ENCODE measurements at places on chromosomes 12 and 14.

- peak; percentile 52 for DNase-seq
Measured at GRCh38 chr12:96985515-96986362, 78.7 kb downstream of the NEDD1 start.

- no peak for DNase-seq
Measured at GRCh38 chr14:92033906-92034687, 5.8 kb downstream of the TRIP11 start.

- no peak for DNase-seq
Measured at GRCh38 chr12:64450711-64451486, 1.0 kb upstream of the TBK1 start.

DNA sequence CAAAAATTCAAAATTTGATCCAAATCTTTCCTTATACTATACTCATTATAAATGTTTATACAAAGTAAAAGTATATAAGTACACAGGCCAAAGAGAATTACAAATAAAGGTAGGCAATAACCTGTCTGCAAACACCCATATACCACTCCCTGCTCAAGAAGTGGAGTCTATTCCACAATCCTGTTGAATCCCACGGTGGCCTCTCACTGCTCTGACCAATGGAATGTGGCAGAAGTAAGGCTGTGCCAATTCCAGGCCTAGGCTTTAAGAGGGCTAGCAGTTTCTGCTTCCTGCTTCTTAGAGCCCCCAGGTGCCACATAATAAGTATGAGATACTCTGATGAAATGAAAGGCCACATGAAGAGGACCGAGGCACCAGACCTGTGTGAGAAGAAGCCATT is 79.8 kb upstream of the CFL2 start:
- no peak for DNase-seq

DNA sequence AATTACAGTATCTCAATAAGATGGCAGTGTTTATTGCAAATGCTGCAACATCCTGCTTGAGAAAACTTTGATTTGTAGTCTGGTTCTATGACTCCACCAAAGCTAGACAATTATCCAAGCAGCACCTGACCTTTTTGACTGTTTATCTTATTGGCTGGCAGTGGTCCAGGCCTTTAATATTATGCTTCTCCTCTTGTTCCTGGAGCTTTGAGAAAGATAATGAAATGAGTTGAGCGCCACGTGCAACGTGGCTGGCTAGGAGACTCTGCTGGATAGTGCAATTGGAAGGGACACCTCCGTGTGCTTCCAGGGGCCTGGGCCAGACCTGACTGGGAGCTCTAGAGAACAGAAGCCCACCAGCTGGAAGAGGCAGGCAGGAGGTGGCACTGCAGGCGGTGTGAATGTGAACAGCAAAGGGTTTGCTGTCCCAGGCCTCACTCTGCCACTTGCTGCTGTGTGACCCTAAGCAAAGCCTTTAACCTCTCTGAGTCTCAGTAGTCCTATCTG is 349.3 kb downstream of the CACNA1C start:
- peak; percentile 51 for DNase-seq

- DNase-seq = no peak
Measured at GRCh38 chr12:52020539-52021336, 14.0 kb downstream of the TAMALIN start.

DNA sequence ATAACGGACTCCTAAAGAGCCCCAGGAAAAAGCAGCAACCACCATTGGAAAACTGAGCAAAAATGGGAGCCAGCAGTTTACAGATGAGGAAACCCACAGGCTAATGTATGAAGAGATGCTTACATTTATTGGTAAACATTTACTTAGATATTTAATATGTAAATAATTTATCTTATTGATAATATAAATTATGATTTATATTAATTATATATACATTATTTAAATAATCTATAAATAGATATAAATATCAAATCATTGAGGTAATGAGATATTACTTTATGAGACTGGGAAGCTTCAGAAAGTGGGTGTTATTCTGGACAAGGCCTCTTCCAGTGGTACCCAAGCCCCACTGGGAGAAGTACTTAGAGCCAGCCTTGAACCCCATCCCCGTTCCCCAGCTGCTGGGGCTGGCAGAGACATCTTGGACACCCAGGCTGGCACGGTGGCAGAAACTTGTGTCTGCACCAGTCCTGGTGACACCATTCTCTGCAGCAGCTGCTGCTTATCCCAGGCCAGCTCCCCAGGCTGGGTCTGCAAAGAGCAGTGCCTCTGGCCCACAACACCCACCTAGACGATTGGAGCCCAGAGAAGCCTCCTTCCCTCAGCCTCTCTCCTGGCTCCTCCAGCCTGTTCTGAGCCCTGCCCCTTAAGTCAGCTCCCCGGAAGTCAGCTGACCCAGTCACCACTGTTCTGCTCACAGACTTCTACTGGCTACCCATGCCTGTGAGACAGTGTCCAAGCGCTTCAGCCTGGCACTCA is 25.9 kb downstream of the ISCA2 start:
- no peak for DNase-seq

GRCh38 chr12:560691-561390 is 101.1 kb downstream of the B4GALNT3 start:
- no peak for DNase-seq

GRCh38 chr12:54075974-54076373 is 22.3 kb downstream of the HOXC4 start:
- DNase-seq = no peak

DNA sequence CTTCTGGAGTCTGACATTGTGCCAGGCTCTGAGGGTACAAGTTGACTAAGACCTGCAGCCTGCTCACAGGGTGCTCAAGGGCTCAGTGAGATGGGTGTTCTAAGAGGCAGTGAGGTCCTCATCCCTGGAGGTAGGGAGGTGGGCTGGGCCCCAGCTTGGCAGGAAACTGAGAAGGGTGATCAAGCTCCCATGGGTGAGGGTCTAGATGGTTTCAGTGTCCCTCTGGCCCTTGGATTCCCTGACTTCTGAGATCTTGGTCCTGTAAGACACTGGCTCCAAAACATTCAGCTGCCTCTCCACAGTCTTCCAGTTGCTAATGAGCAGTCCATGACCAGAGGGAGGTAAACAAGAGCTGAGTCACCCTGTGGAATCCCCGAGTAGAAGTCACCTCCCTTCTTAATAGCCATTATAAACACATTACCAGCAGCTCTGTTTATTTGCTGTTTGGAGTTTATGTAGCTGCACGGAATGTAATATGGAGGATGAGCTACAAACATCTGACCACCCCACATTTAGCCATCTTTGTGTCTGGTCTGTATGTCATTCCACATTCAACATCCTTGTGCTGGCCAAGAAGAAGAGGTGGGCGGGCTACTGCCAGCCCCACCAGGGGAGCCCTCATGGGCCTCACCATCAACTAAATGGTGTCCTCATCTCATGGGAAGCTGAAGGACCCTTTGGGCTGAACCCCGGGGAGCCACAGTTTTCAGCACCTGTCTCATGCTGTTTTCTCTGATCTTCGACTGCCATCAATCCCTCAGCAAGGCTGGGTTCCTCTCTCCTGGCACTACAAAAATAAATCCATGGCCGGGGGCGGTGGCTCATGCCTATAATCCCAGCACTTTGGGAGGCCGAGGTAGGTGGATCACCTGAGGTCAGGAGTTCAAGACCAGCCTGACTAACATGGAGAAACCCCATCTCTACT is 37.2 kb upstream of the BDKRB2 start:
- DNase-seq = no peak

DNA sequence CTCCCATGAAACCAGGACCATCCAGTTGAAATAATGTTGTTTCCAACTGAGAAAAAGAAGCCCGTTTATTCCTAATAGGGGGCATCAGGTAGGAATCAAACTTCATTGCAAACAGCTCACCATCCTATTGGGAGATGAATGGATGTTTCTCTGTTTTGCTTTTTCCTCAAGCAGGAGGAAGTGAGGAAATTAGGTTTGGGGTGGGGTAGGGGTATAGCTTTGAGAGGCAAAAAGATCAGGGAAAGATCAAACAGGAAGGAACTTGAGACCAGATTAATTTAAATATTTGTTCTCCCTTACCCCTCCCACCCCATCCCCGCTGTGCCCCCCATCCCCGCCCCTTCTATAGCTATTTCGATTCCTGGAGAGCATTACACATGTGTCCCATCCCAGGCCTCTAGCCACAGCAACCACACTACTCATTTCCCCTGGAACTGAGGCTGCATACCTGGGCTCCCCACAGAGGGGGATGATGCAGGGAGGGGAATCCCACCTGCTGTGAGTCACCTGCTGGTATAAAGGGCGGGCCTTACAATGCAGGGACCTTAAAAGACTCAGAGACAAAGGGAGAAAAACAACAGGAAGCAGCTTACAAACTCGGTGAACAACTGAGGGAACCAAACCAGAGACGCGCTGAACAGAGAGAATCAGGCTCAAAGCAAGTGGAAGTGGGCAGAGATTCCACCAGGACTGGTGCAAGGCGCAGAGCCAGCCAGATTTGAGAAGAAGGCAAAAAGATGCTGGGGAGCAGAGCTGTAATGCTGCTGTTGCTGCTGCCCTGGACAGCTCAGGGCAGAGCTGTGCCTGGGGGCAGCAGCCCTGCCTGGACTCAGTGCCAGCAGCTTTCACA is at the start of gene IL23A:
Gene IL23A (plus strand): TSS at position 577 of the 850 bp plus-strand sequence. CDS start 161 bp downstream, at position 738.
- DNase-seq = no peak

GRCh38 chr14:91417983-91418386 is 365 bp upstream of the CCDC88C start:
- no peak for DNase-seq

GRCh38 chr14:83289390-83289789 is 1755.7 kb upstream of the SEL1L start:
- no peak for DNase-seq

DNA sequence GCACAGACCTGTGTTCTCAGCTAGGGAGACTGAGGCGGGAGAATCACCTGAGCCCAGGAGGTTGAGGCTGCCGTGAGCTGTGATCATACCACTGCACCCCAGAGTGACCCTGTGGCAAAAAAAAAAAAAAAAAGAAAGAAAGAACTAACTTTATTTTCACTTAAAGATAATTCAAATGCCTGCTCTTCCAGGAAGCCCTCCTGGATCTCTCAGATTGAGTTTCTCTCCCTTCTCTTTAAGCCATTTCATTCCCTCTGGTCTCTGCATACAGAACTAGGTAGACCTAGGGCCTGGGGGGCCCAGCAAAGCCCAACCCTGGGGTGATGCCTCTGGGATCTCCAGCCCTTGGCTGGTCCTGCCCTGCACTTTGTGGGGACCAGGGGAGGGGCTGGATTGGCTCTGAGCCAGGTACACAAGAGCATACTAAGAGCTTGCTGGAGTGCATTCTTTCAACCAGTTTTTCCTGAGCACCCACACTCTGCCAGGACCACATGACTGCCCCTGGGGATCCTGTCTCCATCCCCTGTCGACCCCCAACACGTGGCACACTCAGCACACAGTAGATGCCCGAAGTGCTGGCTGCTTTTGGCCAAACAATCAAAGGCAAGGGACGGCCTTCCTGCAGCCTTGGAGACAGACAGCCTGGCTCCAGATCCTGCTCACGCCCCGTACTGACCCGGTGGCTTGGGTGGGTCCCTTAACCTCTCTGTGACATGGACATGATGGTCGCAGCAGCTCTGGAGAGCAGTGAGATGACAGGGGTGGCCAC is 52.7 kb downstream of the CYP46A1 start:
- DNase-seq = no peak

DNA sequence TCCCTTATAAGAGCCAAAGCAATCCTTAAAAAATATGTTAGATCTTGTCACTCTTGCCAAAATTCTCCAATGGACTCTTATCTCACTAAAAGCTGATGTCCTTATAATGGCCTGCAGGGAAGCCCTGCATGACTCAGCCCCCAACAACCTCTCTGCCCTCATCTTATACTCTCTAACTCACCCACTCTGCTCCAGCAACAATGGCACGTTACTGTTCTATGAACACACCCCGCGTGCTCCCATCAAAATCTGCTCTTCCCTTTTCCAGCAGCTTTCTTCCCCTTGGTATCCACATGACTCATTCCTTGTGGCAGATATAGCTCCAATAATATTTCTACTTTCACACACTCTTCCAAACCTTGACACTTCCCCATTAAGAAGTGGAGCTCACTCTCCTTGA is 108.1 kb downstream of the DENND5B start:
- DNase-seq = no peak

- DNase-seq = no peak
Measured at GRCh38 chr14:87491816-87492215, 501.2 kb downstream of the GALC start.

DNA sequence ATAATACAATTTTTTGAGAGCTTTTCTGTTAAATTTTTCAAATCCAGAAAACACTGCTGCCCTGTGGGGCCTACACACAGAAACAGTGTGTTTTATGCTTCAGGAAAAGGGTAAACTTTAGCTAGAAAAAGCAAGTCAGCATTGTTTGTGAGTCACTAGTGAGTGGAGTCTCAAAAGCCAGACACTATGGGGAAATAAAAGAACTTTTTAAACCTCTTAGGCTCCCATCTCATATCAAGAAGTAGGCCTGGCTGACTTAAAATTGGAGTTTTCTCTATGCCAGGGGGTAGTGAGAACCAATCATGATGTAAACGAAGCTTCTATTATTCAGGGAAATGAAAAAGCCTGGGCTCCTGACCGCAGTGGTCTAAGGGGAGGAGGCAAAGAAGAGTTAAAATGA is 12.6 kb downstream of the GPR65 start:
- no peak for DNase-seq

DNA sequence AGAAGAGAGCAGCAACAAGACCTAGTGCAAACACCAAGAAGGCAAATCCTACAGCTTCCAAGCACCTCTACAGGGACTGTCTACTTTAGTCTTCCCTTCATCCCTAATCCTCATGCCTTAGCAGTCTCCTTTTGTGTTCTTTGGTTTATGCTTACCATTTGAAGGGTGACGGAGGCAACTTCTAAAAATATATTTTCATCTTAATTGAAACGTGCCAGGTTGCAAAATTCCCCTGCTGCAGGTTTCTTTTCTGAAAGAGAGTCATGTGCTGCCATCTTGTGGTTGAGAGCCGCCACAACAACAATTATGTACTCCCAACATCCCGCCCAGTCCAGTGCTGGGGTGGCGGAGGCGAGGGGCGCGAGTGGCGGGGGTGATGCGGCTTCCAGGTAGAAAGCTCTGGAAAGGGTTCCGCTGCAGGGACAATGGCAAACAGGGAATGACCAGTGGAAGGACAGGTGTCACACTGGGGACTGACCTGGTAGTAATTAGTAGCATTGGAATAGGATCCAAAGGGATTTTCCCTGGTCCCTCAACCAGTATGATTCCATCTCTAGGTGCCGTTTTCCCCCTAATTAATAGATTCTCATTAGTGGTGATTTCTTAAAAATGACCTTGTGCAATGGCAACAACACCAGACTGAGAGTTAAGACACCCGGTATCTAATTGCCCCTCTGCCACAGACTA is 80.3 kb upstream of the GNG2 start:
- DNase-seq = peak; percentile 68

DNA sequence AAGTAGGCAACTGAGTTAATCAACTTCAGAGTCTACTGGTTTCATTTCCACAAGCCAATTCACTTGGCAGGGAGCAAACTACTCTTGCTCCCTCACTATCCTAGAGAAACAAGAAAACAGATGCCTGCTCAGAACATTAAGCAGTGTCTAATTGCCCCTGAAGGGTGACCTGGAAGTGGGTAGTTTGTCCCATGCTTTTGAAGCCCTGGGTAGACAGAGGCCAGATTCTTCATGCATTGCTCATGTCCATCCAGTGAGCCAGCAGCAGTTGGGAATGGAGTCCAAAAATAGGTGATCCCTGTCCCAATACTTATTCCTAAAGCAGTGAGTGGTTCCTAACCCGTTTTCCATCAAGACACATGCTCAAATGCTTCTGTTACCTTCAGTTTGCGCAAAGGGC is 48.8 kb downstream of the BICDL1 start:
- DNase-seq = no peak

Data from NCI-H2029 treated with DMSO at 0.1 percent for 48 hours (cell line).